Mesothelial cell of epicardium (in vitro differentiated cells): ENCODE measurements at places on chromosomes 6 and 20.

DNA sequence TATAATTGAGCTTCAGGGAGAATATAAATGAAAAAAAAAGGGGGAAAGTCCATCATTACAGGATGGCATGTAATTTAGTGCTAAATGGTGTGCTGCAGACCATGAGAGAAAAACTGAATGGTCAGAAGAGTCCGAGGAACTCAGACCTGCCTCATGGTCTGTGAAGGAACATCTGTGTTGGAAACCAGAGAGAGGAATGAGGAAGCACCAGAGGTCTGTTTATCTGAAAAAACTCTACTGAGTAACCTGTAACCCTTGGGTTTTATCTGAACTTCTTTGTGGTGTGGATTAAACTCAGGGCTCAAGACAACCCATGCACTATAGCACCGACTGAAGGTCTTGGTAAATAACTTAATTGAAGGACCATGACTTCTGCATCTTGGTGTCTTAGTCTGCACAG, 108.1 kb downstream of the RNF144B start:
- no peak for DNase-seq

DNA sequence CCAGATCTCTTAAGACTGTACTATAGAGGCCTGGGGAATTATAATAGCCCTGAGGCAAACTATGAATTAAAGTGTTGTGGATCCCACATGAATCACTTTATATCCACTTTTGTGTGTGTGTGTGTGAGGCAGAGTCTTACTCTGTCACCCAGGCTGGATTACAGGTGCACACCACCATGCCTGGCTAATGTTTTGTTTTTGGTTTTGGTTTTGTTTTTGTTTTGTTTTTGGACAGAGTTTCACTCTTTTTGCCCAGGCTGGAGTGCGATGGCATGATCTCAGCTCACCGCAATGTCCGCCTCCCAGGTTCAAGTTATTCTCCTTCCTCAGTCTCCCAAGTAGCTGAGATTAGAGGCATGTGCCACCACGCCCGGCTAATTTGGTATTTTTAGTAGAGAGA, 32.2 kb upstream of the MICB start:
- no peak for DNase-seq

DNA sequence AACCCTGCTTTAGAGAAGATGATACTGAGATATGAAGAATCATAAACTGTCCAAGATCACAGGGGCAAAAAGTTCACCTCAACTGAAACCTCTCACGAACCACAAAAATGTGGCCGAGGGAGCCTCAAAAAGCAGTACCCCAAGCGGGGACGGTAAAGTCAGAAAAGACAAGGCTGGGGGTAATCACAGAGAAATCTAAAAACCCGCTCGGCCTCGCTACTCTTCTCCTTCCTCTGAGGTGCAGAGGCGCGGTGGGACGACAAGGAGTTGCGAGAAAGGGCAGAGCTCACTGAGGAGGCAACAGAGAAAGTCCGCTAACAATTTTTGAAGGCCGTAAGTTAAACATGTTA, 356 bp upstream of the IRAK1BP1 start:
- no peak for DNase-seq

DNA sequence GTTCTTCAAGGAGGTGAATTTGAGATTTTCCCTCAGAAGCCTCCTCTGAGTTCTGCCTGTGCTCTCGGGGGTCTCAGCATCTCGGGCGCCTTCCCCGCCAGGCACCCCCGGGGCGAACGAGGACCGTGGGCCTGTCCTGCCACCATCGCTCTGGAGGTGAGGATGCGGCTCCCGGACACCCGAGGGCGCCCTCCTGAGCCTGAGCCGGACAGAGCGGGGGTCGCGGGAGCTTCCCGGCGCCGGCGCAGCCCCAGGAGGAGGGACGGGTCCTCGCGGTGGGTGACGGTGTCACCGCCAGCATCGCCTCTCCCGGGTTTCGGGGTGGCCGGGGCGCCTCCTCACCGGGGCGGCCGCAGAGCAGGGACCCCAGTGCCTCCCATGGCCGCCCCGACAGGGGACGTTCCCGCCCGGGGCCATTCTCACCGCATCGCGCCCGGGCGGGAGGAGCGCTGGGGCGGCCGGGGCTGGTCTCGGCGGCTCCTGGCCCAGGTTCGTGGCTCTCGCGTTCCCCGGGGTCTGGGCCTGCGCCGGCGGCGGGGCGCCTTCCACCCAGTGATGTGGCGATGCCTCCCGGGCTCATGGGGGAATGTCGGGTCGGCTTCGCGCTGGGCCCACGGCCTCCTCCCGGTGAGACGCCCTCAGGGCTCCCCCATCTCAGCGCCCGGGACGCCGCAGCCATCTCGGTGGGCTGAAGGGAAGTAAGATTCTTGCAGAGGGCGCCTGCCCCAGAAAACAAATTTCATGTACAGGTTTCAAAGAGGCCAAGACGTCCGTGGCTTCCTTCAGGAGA, 210.5 kb downstream of the ERMARD start:
- DNase-seq: peak; percentile 69

DNA sequence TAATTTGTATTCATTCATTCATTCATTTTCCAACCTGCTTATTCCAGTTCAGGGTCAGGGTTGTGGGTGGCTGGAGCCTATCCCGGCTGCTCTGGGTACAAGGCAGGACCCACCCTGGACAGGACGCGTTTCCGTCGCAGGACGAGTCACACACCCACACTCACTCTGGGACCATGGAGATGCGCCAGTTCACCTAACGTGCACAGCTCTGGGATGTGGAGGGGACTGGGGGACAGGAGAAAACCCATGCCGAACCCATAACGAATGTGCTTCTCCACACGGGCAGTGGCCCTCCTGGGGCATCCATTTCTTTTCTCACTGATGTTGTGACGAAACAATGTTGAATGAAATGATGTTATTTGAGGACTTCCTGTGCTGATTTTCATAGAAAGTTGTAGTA, 26.5 kb downstream of the ERMARD start:
- DNase-seq: no peak

- DNase-seq: no peak
Measured at GRCh38 chr6:69424581-69424980, 372.2 kb downstream of the LMBRD1 start.

DNA sequence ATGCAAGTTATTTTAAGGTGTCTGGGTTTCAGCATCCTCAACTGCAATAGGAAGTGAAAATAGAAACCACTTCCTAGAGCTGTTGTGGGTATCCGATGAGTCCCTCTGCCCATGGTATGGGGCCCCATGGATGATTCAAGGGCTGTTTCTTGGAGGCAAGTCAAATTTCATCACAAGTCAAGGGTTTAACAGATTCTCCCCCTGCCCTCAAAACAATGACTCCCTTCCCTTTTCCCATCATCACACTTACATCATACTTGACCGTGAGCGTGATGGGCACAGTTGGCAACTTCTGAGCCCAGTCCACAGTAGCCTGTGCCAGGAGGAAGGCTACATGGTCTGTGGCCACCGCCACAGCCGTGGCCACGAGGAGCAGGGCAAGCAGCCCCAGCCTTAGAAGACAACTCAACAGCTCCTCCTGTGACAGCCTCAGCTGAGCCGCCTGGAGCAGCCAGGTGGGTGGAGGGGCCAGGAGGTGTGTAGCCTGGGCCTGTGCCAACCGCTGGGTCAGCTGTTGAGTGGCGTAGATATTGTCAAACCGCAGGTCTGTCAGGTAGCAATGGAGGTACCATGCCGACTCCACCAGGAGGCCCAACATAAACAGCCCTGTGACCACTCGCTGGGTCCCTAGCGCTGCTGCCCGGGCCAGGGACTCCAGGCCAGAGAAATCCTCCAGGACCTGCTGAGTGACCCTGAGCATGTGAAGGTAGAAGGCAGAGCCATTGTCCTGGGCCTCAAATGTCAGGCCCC, 5.2 kb downstream of the OCSTAMP start:
- no peak for DNase-seq

GRCh38 chr6:30776390-30777154, 32.2 kb upstream of the IER3 start:
- DNase-seq: no peak

DNA sequence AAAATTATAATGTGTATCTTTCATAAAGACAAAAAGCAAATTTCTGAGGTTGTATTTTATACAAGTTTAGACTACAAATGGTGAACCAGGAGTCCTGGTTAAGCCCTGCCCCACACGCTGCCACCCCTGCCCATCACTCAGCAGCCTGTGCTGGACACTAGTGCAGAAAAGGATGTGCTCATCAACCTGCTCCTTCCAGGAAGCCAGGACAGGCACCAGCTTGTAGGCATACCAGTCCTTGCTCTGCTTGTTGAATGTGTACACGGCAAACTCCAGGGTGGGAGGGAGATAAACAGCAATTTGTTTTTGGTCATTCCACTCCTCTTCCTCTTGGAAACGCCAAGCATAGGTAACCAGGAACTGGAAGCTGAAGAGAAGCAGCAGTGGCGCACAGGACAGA, 18.1 kb downstream of the CST9L start:
- no peak for DNase-seq

DNA sequence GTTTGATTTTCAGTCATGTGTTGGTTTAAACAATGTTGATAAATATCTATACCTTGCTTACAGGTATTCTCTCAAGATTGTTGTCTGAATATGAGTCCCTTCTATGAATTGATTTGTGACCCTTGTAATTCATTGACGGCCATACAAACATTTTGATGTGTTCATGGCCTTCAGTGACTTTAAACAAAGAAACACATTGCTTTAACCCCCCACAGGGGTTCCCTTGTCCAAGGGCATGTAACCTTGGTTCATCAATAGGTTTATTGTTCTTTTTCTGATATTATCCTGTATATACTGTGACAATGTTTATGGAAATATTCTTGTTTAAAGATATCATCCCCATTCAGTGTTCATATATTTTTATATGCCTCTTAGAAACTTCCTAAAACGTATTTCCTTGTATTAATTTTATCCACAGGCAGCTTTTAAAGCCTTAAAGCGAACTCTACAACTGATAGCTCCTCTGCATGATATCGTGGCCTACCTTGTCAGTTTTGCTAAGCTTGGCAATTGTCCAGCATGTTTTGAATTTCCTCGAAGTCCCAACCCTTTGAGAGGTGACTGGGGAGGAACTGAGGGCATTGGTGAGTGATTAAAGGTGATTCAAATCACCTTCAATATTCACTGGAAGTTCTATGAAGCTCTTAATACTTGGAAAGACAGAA, 87.0 kb downstream of the CD164 start:
- DNase-seq: no peak

- no peak for DNase-seq
Measured at GRCh38 chr20:46144432-46145025, 26.4 kb downstream of the CD40 start.

GRCh38 chr20:35305682-35306556, 13.7 kb upstream of the FAM83C start:
- DNase-seq: no peak

GRCh38 chr6:35727935-35728682, 8.7 kb upstream of the ARMC12 start:
- peak; percentile 85 for DNase-seq

GRCh38 chr6:40509716-40510260, 77.4 kb downstream of the LRFN2 start:
- no peak for DNase-seq

GRCh38 chr6:88890394-88890793, 73.0 kb downstream of the RNGTT start:
- no peak for DNase-seq

DNA sequence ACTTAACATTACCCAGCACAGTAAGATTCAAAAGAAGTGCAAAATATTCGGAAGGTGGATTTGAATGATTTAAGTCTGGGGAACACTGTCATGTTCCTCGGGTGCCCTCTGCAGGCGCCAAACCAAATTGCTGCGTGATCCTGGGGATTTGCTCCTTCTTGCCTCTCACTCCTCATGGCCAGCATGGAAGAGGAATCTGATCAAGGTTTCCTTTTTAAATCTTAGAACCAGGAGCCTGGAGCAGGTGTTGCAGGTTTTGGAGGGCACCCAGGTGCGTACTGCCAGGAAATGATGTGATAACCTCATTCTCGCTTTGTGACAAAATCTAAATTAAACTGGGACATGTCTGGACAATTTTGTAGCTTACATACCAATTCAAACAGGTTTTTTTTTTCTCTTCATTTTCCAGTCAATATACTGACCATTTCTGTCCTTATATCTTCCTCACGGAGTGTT, 8.1 kb upstream of the PFDN4 start:
- DNase-seq: peak; percentile 49

DNA sequence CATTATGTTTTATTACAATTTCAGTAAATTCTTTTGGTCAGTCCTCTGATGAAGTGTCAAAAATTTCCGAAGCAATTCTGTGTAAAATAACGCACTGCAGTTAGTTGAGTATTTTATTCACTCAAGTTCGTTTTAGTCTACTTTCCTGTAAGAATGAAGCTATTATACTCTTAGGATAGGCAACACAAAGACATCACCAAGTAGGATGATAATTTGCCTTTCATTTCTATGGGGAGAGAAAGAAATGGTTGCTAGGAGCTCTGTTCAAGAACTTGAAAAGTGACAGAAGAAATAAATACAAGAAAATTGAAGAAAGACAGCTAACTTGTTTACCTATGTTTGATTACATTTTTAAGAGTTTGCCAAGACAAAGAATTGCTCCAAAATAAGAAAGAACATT, 290.4 kb downstream of the EYS start:
- DNase-seq: no peak

DNA sequence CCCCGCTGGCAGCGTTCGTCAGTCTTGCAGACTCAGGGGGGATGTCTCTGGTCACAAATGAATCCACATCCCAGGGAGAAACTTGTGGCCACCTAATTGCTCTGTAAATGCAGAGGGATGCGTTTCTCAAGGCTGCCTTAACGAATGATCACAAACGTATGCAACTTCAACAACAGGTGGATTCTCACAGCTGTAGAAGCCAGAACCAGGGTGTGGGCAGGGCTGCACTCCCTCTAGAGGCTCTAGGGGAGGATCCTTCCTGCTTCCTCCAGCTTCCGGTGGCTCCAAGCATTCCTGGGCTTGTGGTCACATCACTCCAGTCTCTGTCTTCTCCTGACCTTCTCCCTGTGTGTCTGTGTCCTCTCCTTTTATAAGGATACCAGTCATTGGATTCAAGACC, 3.3 kb upstream of the TAF4 start:
- DNase-seq: no peak

DNA sequence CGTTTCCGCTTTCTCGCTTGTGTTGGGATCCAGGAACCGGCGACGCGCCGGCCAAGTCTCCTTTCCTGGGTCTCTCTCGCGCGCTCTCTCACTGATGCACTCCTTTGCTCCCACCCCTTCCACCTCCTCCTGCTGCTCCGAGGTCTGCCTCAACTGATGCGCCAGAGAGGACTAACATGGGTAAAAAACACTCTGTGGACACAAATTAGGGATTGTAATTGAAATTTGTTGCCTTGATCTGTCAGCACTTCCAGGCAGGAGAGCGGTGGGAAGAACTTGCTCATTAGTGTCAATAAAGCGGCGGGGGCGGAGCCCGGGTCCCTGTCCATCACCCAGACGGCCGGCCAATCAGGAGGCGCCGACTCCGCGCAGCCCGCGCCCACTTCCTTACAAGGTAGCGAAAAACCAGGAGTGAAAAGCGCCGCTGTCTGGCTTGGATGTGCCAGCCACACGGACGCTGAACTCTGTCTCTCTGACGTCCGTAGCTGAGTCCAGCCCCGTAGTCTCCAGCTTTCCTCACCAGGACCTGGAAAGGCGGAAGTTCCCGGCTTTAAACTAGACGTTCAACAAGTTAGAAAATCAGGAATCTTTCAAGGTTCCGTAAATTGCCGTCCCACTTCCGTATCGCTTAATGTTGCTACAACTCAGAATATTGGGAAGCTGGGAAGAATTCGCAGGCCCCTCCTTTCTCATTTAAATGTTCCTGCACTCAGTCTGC, at the start of gene TBX18:
TBX18 (minus strand) TSS at position 267 of the 718 bp plus-strand sequence. CDS start 417 bp downstream, outside the sequence.
- peak; percentile 90 for DNase-seq

GRCh38 chr6:166005944-166006899, 161.4 kb downstream of the TBXT start:
- DNase-seq: peak; percentile 47

GRCh38 chr6:15547400-15547799, 115.4 kb downstream of the DTNBP1 start:
- no peak for DNase-seq

GRCh38 chr6:19723545-19723944, 113.6 kb upstream of the ID4 start:
- no peak for DNase-seq
